CD4-positive, alpha-beta T cell (primary cell): ENCODE measurements at places on chromosomes 3 and 15.

DNA sequence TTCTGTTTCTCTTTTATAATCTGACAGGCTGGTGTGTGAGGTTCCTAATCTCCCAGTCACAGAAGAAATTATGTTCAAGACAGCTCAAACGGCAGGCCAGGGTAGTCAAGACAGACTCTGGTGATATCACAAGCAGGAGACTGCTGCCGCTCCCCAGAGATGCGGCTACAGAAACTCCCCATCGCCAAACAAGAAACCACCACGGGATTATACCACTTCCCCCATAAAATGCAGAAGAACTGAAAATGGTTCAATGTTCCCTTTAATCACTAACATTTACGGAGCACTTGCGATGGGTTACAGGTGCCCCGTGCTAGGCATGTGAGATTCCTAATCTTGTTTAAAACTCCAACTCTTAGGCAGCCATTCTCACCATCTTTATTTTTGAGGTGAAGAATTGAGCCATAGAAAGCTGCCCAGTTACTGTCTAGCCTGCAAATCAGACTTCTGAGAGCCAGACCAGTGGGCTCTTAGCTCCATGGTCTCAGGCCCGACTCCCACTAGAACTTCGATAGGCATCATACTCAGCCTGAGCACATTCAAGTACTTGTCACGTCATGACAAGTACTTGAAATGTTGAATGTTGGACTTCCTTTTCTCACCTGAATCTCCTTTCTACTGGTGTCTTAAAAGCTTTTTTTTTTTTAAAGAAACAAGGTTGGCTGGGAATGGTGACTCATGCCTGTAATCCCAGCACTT is 58.4 kb downstream of the TBC1D2B start:
- peak; percentile 62 for DNase-seq

GRCh38 chr3:171797265-171797679 is 13.0 kb downstream of the PLD1 start:
- no peak for DNase-seq

- no peak for DNase-seq
These were observed 21.4 kb downstream of the KPNA1 start for GRCh38 chr3:122493296-122493695.

GRCh38 chr3:137099364-137100219 is 141.8 kb downstream of the IL20RB start:
- no peak for DNase-seq

GRCh38 chr3:146476094-146476740 is 6.9 kb upstream of the PLSCR2 start:
- no peak for DNase-seq

- no peak for DNase-seq
These were observed 625.9 kb upstream of the ADAMTS9 start for GRCh38 chr3:65313666-65314065.

DNA sequence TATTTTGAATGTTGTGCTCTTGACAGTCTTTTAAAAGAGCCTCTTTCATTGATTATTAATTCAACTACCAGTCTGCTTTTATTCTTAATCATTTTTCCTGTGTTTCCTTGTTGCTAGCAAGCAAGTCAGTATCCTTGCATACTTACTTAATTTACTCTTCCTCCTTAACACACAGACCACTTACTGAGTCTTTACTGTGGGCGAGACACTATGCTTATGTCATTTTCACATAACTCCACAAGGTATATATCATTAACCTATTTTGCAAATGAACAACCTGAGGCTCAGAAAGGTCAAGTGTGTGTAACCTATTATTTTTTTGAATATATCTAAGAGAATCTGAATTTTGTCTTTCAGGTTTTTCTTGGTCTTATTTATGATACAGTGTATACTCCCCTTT is 130.9 kb downstream of the WDR76 start:
- no peak for DNase-seq

DNA sequence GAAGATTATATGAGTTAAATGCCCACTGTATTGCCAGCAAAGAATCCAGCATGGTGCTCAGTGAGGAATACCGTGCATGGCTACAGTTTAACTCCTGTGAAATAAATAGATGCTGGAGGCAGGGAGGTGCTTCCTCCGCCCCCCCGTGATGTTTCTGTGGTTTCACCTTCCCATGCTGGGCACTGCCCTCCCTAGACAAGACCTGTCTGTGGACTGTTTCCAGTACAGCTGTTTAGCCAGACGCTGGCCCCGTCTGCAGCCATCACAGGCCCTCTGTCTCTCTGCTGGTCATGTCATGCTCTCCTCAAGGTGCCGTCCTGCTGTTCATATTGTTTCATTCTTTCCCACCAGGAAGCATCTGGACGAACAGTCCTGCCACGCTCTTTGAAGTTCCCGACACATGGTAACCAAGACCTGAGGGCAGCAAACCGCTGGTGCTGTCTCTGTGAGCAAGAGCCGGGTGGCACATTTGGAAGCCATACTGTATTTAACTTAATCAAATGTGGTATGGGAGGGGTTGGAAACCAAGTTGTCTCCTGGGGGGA is 31.4 kb downstream of the GOLGA8S start:
- no peak for DNase-seq

- DNase-seq, result no peak
These were observed 678.5 kb downstream of the NR2F2 start for GRCh38 chr15:97009031-97009431.

- no peak for DNase-seq
These were observed 4.6 kb downstream of the RBSN start for GRCh38 chr3:15094187-15094875.

DNA sequence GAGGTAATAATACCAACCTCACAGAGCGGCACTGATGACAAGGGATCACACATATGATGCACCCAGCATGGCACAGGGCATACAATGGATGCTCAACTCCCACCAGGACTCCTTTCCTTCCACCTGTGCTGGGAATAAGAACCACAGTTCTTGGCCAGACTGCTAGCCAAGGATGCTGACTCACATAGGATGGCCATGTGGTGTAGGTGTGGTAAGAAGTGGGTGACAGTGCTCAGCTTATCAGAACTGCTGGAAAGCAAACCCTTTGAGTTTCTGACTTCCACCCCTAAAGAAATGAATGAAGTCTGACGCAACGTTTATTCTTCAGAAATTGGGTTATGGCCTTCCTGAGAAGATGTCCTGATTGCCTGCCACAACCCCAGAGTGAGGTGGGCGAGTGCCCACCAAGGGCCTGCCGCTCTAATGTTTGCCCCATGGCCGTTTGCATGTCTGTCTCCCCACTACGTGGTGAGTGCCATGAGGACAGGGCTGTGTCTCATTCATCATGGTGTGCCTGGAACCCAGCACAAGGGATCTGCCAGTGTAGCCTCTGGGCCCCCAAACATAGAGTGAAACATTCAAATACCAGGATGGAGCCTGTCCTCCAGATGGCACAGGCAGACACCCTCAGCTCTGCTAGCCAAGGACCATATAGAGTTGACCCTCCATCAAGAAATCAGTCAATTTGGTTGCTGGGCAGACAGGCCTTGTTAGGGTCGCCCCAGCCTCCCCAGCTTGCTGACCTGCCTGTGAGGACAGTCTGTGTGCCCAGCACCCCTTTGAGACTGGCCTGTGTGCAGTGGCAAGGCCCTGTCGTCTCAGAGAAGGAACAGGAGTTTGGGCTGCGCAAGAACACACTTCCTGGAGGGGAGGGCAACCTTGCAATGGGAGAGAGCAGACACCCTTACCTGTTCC is 57.6 kb upstream of the SLCO2A1 start:
- no peak for DNase-seq

GRCh38 chr3:8658306-8659212 is 14.0 kb upstream of the SSUH2 start:
- DNase-seq, result peak; percentile 3

DNA sequence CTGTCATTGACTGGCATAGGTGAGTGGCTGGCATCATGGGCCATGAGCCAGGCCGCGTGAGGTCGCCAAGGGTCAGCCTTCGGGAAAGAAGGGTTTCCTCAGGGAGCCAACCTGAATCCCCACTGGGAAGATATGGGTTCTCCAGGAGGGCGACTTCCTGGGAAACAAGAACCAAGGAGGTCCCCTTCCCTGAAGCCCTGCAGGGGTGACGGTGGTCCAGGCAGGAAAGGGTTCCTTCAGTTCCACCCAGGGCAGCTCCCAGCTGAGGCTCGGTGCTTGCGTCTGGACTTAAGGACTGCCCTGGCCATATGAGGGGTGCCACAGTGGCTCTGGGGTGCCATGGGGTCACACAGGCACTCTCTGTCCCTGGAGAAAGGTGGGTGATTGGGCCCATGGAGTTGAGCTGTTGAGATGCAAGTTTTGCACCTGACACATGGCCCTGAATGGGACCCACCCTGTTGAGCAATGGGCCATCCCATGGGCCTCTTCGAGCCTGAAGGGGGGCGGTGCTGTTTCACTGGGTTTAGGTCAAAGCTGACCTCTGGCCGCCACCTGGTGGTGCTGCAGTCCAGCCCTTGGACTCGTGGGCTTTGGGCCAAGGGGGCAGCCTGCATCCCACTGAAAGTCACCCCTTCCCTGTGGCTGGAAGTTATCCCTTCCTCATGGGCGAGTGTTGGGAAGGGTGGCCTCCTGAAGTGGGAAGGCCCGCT is 228.1 kb downstream of the SNRPN start:
- no peak for DNase-seq

GRCh38 chr15:45259796-45260195 is 7.8 kb downstream of the SLC28A2 start:
- DNase-seq, result no peak

DNA sequence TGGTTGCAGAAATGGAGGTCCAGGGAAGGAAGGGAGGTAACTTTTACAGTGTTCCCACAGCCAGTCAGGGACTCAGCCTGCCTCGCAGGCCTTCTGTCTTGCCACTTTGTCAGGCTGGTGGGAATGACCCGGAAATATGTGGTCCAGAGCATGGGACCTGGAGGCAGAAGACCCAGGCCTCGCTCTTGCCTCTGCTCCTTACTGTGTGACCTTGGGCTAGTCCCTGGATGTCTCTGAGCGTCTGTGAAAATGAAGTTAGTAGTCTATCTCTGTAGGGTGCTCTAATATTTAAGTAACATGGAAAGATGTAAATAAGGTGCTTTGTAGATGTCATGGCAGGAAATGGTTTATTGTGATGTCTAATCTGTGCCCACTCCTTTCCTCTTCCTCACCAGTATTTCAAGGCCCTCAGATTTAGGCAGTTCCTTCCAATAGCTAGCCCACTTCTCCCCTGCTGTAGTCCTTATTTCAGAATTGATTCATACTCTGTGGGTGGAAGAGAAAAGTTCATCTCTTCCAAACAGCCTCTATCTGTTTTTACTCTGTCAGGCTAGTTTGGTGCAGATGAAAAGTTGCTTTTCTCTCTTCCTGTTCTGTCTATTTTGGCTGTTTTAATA is 9.1 kb downstream of the CORO2B start:
- DNase-seq, result no peak

- no peak for DNase-seq
These were observed 25.0 kb downstream of the KIF7 start for GRCh38 chr15:89630260-89630659.

- DNase-seq, result no peak
These were observed 5.4 kb downstream of the FBXL22 start for GRCh38 chr15:63602595-63602994.

DNA sequence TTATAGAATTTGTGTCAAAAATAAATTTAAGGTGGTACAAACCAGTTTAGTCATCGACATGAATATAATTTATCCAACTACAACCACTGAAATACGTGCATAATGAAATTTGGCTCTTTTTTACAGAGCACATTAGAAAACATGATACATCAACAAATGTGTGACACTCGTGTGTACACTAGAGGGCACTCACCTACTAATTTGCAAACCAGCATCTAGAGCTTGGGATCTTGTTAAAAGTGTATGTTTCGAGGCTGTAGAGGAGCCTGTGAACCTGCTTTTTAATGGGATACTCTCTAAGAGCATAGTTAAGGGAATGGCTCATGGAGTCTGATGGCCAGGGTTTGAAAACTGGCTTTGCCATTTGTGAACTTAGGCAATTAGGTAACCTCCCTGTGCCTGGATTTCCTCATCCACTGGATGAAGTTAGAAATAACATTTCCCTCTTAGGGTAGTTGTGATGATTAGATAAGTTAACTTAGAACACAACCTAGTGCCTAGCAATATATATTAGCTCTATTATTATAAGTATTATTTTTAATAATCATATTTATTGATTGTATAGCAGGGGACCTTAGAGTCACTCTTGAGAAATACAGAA is 8.8 kb upstream of the CPOX start:
- no peak for DNase-seq

DNA sequence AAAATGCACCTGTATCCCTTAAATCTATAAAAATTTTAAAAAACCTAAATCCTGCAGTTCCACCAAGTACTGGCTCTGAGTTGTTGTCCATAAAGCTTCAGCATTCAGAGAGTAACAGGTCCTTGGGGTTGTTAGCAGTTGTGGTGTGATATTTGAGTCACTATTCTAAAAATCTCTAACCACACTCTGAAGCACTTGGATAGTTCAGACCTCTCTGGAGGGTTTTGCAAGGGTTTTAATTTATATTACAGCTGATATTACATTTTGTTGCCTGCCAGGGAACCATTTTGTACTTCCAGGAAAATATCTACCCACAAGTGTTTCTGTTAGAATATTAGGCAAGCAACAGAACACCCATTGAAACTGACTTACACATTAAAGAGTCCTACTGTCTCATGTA is 255.6 kb downstream of the TBL1XR1 start:
- no peak for DNase-seq

DNA sequence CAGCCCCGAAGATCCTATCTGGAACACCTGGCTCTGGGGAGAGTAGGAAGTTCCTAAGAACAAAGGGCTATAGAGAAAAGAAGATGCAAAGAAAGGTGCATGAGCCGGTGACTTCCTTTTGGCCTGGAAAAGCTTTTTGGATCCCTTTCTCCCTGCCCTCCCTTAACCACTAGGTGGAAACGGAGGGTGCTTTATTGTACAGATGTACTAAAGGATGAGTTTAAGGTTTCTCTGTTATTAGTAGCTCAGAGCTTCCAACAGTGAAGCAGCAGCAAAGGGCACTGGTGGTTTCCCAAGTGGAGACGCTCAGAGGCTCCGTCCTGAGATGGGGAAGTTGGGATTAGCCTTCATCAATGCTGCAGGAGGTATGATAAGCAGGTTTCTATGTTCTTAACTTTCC is 5.9 kb upstream of the ADGRG7 start:
- no peak for DNase-seq

DNA sequence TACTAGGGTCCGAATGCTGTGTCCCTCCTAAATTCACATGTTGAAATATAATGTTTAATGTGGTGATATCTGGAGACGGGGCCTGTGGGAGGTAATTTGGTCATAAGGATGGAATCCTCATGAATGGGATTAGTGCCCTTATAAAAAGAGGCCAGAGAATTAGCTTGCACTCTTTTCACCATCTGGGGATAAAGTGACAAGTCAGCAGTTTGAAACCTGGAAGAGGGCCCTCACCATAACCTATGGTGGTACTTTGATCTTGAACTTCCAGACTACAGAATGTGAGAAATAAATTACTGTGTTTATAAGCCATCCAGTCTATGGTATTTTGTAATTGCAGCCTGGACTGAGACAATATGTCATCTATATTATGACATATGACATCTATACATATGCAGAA is 132.1 kb downstream of the ISL2 start:
- DNase-seq, result no peak
